Globus pallidus (tissue), 1 donor: ENCODE measurements at places on chromosomes 11 and 22.
A peak's percentile ranks its signal among the peaks of the same experiment; 100 is the strongest.

DNA sequence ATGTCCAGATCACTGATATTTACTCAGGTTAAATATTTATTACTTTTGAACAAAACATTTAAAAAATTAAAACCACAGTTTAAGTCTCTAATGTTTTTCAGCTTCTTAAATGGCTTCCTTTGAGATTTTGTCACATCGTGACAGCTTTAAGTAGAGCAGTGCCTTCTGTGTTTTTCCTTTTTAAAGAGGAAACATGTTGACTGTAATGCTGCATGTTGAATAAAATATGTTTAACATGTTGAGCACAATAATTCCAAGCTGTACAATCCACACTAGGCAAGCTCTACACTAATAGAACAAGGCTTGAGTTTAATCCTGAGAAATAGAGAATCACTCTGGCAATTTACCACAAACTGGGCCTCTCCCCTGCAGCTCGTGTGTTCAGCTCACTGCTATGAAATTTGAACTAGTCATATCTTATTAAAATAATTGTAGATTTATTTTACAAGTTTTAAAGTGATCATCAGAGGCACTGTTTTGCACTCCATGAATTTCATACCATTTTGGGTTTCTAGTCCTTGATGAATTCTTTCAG lies 368.3 kb downstream of the SOX6 start:
- DNase-seq, result no peak

GRCh38 chr11:9752091-9752490 lies 88.2 kb downstream of the SWAP70 start:
- DNase-seq, result no peak

DNA sequence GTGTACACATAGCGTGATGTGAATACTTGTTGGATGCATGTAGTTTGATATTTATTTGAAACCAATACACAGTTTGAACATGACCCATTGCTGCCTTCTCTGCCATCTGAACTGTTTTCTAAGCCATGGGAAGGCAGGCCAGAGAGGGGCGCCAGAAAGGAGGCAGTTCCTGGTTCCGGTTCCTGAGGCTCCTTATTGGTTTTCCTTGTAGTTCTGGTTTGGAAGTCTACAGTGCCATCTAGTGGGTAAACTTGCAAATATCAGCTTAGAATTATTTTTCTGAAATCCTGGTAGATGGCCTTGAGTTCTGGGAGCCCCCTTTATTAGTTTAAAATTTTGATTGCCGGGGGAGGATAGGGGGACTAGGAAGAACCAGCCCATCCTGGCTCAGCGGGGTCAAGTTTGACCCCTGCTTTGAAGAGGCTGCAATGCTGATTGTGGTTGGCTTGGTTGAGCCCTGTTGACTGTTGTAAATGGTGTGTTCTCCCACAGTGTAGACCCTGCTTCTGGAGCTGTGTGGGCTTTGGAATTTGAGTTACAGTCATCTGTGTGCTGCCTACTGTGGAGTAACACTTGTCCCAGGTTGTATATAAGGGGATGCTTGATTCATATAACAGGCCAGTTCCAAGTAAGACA lies 48.4 kb downstream of the GRAMD1B start:
- peak; percentile 72 for DNase-seq

DNA sequence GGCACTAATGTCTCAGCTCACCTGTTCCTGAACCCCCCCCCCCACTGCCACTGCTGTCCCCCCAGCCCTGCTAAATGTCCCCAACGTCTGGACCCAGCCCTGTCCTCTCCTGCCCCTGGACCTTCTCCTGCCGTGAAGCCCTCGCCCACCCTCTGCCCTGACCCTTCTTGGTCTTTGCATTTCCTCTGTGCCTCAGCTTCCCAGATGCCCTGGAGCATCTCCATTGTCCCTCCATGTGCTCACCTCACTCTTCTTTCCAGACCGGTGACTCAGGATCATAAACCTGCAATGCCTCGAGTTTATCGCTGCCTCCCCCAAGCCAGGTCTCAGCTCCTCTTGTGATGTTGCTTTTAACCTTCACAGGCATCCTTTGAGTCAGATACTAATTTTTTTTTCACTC lies 416.4 kb downstream of the BRD1 start:
- DNase-seq, result no peak

DNA sequence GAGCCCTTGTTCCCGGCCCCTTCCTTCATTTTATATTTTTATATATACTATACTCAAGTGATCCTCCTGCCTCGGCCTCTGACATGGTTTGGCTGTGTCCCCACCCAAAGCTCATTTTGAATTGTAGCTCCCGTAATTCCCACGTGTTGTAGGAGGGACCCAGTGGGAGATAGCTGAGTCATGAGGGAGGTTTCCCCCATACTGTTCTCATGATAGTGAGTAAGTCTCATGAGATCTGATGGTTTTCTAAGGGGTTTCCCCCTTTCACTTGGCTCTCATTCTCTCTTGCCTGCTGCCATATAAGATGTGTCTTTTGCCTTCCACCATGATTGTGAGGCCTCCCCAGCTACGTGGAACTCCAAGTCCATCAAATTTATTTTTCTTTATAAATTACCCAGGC lies 7.2 kb upstream of the ZNF280A start:
- DNase-seq, result no peak

DNA sequence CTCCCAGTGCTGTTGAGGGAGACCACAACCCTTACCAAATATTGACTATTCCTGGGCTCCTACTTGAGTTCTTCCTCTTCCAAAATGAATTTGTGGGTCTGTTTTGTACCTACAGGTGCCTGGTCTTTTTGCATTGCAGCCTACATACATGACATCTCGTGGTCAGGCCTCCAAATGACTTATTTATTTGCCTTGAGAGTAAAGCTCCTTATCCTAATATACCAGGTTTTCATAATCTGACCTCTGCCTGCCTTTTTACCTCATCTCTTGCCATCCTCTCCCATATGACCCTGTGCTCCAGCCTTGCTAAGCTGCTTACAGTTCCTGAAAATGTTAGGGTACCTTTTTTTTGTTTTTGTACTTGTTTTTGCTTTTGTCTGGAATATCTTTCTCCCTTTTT lies 130.4 kb downstream of the UVRAG start:
- DNase-seq, result no peak

GRCh38 chr11:95884376-95884775 lies 39.5 kb downstream of the MTMR2 start:
- no peak for DNase-seq

DNA sequence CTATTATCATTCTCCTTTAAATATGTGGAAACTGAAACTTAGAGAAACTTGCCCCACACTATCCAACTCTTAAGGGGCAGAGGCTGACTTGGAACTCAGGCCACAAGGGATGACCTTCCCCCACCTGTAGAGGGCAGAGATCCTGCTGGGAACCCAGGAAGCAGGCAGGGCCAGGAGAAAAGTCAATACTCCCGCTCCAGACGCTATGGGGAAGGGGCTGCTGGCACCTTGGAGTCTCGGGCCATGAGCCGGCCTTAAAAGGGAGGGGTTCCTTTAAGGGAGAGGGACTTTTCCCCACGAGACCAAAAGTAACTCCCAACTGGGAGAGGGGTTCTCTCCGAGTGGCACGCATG lies 620 bp upstream of the ANO5 start:
- no peak for DNase-seq

GRCh38 chr11:22681281-22681812 lies 14.9 kb downstream of the GAS2 start:
- DNase-seq, result no peak

DNA sequence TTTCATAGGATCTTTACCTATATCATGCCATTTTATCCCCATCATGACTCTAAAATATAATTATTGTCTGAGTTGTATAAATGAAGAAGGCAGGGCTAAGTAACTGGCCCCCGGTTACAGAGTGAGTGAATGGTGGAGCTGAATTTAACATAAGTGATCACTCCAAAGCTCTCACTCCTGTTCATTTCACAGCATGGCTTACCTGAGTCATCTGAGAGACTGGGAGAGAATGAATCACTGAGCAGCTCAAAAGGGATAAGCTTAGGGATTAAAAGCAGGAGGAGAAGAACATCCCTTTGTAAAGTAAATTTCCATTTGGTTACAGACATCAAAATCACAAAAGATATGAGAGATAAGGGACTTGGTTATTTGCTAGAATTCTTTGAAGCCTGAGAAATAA lies 294.0 kb upstream of the CTSC start:
- no peak for DNase-seq
